ENCODE measurements at places on chromosomes 12 and 14.
A peak's percentile ranks its signal among the peaks of the same experiment; 100 is the strongest.

- no peak for DNase-seq
Observed at GRCh38 chr12:59079002-59079401, 158.7 kb upstream of the LRIG3 start.

- peak; percentile 78 for DNase-seq
Observed at GRCh38 chr12:114399664-114400211, 6.2 kb downstream of the TBX5 start.

GRCh38 chr14:70567791-70568190, 32.7 kb downstream of the MED6 start:
- peak; percentile 74 for DNase-seq

GRCh38 chr12:113070117-113070906, 13.8 kb downstream of the DTX1 start:
- no peak for DNase-seq

DNA sequence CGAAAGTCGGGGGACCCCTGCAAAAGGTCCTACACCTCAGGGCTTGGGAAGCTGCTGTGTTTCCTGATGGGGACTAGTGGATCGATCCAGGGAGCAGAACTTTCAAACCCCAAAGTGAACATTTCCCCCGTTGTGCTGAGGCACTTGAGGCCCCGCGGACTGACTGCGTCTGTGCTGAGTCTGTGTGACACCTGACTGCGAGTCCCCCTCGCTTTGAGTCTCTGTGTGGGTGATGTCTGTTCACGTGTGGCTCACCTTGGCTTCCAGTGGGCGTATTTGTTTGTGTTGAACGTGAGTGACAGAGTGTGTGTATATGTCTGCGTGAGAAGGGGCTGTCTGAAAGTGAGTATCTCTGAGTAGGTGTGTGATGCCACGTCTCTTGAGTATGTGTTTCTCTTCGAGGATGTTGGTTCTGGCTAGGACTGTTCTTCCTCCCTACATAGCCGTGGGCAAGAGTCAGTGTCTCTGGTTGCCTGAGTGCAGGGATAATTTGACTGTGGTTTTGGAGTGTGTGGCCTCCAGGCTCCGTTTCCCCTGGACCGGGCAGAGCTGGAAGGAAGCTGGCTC, 1.3 kb downstream of the TEAD4 start:
- no peak for DNase-seq

DNA sequence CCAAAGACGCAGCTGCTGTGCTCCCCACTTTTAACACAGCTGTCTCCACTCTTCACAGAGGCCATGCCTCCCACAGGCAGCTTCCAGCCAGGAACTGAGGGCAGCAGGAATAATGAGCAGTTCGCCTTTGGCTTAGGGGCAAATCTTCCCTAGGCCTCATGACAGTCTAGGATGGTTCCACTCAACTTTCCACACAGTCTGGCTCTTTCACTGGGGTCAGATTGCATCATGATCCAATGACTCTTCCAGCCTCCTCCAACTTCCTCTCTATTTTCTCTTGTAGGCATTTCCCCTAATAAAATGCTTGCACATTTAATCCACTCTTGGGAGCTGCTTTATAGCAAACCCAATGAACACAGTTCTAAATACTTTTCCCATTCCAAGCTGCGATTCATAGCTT, 271.6 kb upstream of the ATP2B1 start:
- no peak for DNase-seq

DNA sequence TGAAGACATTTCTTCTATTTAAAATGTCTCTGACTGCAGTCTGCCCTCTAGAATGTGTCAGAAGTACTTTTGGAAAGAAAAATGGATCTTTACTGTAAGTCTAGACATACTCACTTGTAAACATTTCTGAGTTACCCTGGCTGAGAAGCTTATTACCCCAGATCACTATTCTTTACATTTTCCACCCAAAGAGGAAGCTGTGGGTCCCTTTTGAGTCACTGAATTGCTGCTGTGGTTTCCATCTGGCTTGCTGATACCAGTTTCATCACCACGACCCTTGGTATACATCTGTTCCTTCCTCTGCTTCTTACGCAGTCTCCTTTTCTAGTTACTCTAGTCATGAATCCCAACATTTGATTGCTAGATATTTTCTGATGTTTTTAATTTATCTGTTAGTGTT, 20.2 kb upstream of the CLEC4D start:
- no peak for DNase-seq

GRCh38 chr14:79318371-79318770, 892.9 kb downstream of the DIO2 start:
- no peak for DNase-seq

GRCh38 chr14:30854492-30854891, 19.9 kb upstream of the COCH start:
- DNase-seq = no peak
